ENCODE measurements at places on chromosomes 7 and 10. TPM values are rescaled to one million over a fixed set of nuclear protein-coding genes. Genes with fewer than 3 reads are reported as not detected.

The STX1A gene
- total RNA-seq, result 4.0 TPM

The UPK3BL2 gene
- total RNA-seq, result 18.6 TPM

The TMEM130 gene
- 0.57 TPM for total RNA-seq

The NEBL gene
- 61.8 TPM for total RNA-seq

The RASSF4 gene
- 22.5 TPM for total RNA-seq

The CACNA2D1 gene
- total RNA-seq, result 12.8 TPM

The KIF11 gene
- 7.7 TPM for total RNA-seq

The SPAG6 gene
- not detected for total RNA-seq

GRCh38 chr7:18520450-18521235, 25.1 kb downstream of the HDAC9 start:
- H3K27me3 ChIP-seq, result no peaks in the 10 kb centered on the region
- H3K36me3 ChIP-seq, result no peaks in the 10 kb centered on the region
- H3K4me3 ChIP-seq, result no peak overlapping the region
- no peak for DNase-seq

- H3K4me3 ChIP-seq, result no peak overlapping the region
- no peaks in the 10 kb centered on the region for H3K27me3 ChIP-seq
- no peaks in the 10 kb centered on the region for H3K36me3 ChIP-seq
- DNase-seq, result no peak
These were observed 262.8 kb upstream of the KLF14 start for GRCh38 chr7:130996833-130997231.

DNA sequence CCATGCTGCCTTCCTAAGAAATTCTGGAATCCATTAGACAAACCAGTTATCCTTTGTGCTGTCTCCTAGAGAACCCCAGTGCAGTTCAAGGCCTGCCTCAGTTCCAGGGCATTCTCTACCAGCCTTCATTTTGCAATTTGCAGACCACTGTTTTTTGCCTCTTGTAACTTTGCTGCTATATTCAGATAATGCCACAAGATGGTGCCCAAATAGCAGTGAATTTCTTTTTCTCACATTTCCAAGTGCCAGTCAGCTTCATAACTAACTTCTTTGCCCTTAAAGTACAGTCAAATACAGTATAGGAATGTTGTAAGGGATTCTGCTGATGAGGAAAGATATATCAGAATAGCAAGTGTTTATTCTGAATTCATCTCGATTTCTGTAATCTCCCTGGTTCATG, 25.2 kb downstream of the LOXL4 start:
- H3K36me3 ChIP-seq, result peaks cover 22% of the 10 kb centered on the region
- no peaks in the 10 kb centered on the region for H3K27me3 ChIP-seq
- no peak for DNase-seq
- no peak overlapping the region for H3K4me3 ChIP-seq
- H3K4me1 ChIP-seq, result peaks cover 5% of the 10 kb centered on the region

DNA sequence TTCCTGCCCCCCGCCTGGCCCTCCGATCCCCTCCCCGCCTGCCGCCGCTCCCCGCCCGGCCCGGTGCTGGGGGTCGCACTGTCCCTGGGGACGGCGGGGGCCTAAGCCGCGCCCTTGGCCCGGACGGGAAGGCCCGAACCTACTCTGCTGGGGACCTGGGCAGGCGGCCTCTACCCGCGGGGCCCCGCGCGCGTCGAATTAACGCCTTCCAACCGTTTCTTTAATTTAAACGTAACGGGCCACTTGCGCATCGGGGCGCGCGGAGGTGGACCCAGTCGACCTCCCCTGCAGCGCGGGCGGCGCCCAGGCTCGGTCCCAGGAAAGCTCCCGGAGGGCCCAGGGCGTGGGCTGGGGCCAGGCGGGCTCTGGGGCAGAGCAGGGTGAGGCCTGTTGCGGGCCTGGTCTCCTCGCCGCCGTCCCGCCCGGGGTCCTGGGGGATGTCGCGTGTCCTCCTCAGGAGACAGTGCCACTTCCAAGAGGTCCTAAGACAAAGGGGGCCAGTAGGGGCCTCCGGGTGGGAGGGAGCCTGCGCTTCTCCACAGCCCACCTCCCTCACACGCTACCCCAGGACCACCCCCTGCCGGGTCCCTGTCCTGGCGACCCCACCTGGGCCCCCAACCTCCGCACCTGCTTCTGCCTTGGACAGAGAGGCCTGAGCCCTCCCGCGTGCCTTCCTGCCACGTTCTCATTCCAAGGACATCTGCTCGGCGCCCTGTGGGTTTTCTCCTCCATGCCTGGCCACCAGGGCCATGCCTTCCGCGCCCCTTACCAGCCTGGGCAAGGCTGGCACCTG, 658 bp upstream of the PTPRN2 start:
- H3K4me3 ChIP-seq, result peak overlapping the region; percentile 47
- no peaks in the 10 kb centered on the region for H3K36me3 ChIP-seq
- no peak for DNase-seq
- peaks cover 8% of the 10 kb centered on the region for H3K27me3 ChIP-seq
- no peak overlapping the region for H3K27ac ChIP-seq

GRCh38 chr10:133307776-133308420, 774 bp downstream of the TUBGCP2 start:
- DNase-seq, result peak; percentile 30
- peak overlapping the region; percentile 72 for H3K4me3 ChIP-seq
- no peaks in the 10 kb centered on the region for H3K27me3 ChIP-seq
- no peaks in the 10 kb centered on the region for H3K36me3 ChIP-seq

GRCh38 chr7:97818066-97818663, 54.0 kb downstream of the ASNS start:
- H3K4me3 ChIP-seq, result no peak overlapping the region
- H3K36me3 ChIP-seq, result no peaks in the 10 kb centered on the region
- no peaks in the 10 kb centered on the region for H3K27me3 ChIP-seq
- no peak overlapping the region for H3K27ac ChIP-seq
- no peaks in the 10 kb centered on the region for H3K4me1 ChIP-seq

DNA sequence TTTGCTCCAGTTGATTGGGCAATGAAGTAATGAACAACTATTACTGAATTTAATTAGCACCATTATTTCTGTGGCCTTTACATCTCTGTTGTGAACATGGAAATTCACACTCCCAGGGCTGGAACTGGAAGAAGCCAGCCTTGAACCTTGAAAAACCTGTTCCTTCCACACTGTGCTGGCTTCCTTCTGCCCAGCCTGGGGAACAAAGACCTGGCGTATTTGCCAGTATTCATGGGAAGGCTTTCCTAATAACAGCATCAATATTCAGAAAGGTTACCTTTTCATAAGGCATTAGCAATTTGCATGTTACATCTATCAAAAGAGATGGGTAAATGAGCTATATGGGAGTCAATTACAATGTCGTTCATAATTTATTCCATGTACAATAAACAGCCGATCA, 1.3 kb downstream of the C10orf90 start:
- H3K27ac ChIP-seq, result no peak overlapping the region
- H3K36me3 ChIP-seq, result no peaks in the 10 kb centered on the region
- no peaks in the 10 kb centered on the region for H3K4me1 ChIP-seq
- no peak for DNase-seq
- no peaks in the 10 kb centered on the region for H3K27me3 ChIP-seq

DNA sequence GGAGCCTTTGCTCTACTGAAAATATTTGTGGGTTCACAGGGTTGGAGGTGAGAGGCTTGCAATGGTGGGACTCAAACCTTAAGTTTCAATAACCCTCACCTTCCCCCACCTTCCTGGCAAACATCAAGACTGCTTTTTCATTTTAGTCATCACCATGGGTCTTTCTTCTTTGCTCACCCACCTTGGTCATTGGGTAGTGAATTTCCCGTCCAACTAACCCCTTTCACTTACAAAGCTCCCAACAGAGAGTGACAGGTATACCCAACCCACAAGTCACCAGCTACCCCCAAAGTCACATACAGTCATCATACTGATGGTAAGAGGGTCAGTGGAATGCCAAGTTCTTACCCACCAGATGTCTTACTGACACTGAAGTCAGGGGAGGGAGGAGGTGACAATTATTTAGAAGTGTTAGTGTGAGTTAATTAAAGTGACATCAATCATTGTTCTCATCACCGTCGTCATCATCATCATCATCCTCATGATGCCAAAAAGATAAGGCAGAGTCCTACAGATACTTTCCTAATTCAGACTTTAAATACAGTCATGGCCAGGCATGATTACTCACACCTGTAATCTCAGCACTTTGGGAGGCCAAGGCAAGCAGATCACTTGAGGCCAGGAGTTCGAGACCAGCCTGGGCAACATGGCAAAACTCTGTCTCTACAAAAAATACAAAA, 49.0 kb downstream of the PIK3AP1 start:
- no peaks in the 10 kb centered on the region for H3K4me1 ChIP-seq
- H3K27ac ChIP-seq, result no peak overlapping the region
- DNase-seq, result no peak
- no peaks in the 10 kb centered on the region for H3K36me3 ChIP-seq
- H3K4me3 ChIP-seq, result no peak overlapping the region

DNA sequence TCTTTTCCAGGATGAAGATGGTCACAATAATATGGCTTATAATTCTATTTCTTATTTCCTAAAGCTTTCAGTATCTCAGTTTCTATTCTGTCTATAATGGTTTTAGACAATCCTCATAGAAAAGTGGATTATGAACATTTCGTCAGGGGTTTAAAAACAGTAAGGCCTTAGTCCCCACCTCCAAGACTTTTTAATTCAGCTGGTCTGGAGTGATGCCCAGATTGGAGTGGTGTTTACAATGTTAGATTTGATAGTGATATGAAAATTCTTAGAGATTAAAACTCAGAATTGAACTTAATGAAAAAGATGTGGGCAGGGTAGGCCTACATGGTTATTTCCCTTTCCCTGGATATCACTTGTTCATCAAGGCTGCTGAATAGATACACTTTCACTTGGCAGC, 1238.3 kb downstream of the SORCS3 start:
- H3K4me3 ChIP-seq, result no peak overlapping the region
- H3K27ac ChIP-seq, result no peak overlapping the region
- no peaks in the 10 kb centered on the region for H3K27me3 ChIP-seq
- no peaks in the 10 kb centered on the region for H3K36me3 ChIP-seq

GRCh38 chr7:71746006-71746405, 614.1 kb downstream of the GALNT17 start:
- DNase-seq, result no peak
- no peaks in the 10 kb centered on the region for H3K36me3 ChIP-seq
- H3K27ac ChIP-seq, result no peak overlapping the region
- H3K27me3 ChIP-seq, result no peaks in the 10 kb centered on the region

- no peak overlapping the region for H3K27ac ChIP-seq
- no peaks in the 10 kb centered on the region for H3K4me1 ChIP-seq
- no peaks in the 10 kb centered on the region for H3K36me3 ChIP-seq
- no peaks in the 10 kb centered on the region for H3K27me3 ChIP-seq
These were observed 52.8 kb downstream of the CFAP46 start for GRCh38 chr10:132889556-132889955.

- H3K4me1 ChIP-seq, result no peaks in the 10 kb centered on the region
- H3K27ac ChIP-seq, result no peak overlapping the region
These were observed 1064.1 kb upstream of the GHITM start for GRCh38 chr10:83075016-83075814.

- no peaks in the 10 kb centered on the region for H3K27me3 ChIP-seq
- no peak for DNase-seq
- no peaks in the 10 kb centered on the region for H3K36me3 ChIP-seq
- H3K27ac ChIP-seq, result peak overlapping the region; percentile 40
- H3K4me3 ChIP-seq, result no peak overlapping the region
- H3K4me1 ChIP-seq, result no peaks in the 10 kb centered on the region
These were observed 309.1 kb downstream of the MDFIC start for GRCh38 chr7:115230882-115231571.

- H3K36me3 ChIP-seq, result no peaks in the 10 kb centered on the region
- no peaks in the 10 kb centered on the region for H3K27me3 ChIP-seq
These were observed 205.2 kb downstream of the GLRX3 start for GRCh38 chr10:130341356-130341755.

GRCh38 chr7:21996641-21997040, 50.9 kb upstream of the CDCA7L start:
- H3K27ac ChIP-seq, result no peak overlapping the region
- H3K27me3 ChIP-seq, result no peaks in the 10 kb centered on the region
- H3K4me3 ChIP-seq, result no peak overlapping the region
- no peaks in the 10 kb centered on the region for H3K36me3 ChIP-seq
- no peak for DNase-seq
- peaks cover 13% of the 10 kb centered on the region for H3K4me1 ChIP-seq

DNA sequence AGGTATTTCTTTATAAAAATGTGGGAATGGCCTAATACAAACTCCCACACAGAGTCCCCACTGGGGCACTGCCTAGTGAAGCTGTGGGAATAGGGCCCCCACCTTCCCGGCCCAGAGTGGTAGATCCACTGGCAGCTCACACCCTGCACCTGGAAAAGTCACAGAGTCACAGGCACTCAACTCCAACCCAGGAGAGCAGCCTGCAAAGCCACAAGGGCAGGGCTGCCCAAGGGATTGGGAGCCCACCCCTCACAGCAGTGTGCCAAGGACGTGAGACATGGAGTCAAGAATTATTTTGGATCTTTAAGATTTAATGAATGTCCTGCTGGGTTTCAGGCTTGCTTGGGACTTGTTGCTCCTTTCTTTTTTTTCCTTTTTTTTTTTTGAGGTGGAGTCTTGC, 5.3 kb upstream of the DNAJC12 start:
- DNase-seq, result no peak
- no peaks in the 10 kb centered on the region for H3K4me1 ChIP-seq
- no peak overlapping the region for H3K27ac ChIP-seq
- no peaks in the 10 kb centered on the region for H3K36me3 ChIP-seq

DNA sequence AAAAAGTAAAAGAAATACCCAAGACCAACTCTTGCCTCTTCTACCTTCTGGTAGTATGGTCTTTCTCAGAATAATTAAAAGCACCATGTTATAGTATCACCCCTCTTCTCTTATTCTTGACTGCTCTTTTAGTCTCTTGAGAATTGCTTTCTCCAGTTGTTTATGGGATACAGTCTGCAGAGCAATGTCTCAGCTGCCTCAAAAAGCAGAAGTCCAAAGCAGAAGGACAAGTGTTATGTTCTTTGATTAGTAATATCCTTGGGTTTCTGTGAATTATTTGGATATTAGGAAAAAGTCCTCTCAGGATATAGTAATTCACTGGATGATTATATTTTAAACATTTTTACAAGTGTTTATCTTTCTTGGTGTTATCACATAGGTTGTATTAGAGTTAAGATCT, 7.4 kb downstream of the TAS2R41 start:
- H3K4me1 ChIP-seq, result no peaks in the 10 kb centered on the region
- no peak overlapping the region for H3K4me3 ChIP-seq
- H3K27ac ChIP-seq, result peak overlapping the region; percentile 67

DNA sequence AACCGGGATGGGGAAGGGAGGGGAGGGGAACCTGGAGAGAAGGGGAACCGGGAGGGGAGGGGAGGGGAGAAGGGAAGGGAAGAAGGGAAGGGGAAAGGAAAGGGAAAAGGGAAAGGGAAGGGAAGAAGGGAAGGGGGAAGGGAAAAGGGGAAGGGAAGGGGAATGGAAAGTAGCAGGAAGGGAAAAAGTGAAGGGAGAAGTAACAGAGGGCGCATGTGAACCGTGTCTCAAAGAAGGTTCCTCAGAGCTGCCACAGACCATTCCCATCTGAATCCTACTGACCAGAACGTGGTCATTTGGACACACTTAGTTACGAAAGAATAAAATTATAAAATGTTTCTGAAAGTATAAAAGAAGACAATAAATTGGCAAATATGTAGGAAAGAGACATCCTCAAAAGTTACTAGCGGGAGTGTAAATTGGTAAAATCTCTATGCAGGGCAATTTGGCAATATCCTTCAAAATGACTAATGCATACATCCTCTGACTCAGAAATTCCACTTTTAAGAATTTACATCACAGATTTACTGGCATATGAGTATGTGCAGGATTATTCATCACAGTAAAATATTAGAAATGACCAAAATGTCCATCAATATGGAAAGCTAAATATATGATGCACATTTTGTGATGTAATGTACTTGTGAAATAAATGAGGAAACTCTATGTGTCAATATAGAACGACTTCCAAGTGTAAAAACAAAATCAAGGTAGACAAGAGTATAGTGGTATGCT, 12.9 kb downstream of the C10orf67 start:
- no peak overlapping the region for H3K27ac ChIP-seq
- H3K36me3 ChIP-seq, result no peaks in the 10 kb centered on the region
- DNase-seq, result no peak
- H3K27me3 ChIP-seq, result no peaks in the 10 kb centered on the region

Measured in esophagus squamous epithelium (tissue), 5 donors.